8988T (cell line): ENCODE measurements at places on chromosomes 4 and X.

- DNase-seq, result no peak
These were observed 136.8 kb downstream of the CHRNA9 start for GRCh38 chr4:40471923-40472322.

DNA sequence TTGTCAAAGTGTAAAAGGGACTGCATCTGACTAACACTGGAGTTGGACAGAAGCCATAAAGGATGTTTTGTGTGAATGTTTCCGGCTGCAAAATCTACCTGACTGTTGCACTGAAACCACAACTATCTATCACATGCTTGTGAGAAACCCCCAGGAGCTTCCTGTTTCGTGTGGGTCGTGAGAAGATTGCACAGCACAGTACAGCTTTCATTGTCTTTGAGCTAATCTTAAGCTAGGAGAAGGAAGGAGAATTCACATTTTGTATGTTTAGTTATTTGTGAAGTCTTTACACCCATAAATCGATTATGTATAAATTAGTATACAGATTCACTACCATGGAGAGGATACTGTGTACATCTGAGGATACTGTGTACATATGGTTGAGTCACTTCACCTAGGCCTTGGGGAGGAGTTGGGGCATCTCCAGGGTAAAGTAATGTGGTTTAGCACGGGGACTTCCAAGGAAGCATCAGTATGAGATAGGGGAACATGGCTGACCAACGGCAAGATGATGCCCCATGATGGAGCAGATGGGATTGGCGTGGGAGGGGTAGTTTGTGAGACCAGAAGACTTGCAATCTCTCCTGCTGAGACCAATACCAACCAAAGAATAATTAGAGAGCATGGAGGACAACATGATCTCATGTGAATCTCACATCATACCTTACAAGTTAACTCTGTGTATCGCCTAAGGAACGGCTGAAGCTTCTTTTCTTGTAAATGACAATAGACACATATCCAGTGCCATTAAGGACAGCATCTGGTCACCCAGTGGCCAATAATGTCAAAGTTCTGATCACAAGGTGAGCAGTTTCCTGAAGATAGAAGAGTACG, 43.1 kb upstream of the FAM9C start:
- no peak for DNase-seq

DNA sequence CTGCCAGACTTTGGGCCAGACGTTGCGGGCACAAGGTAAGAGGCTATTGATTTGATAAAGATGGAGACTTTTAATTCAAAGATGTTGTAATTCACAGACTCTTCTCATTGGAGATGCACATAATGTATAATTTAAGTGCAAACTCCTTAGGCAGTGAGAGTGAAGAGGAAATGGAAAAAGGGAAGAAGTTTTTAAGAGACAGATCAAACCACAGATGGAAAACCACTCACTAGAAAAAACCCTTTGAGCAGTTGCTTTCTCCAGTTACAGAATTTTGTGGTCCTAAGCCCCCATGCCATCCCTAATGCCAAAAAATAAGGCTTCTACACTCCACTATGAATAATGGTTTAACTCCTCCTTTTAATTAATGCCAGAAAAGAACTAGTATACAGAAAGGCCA, 977.1 kb upstream of the PRKX start:
- no peak for DNase-seq

- no peak for DNase-seq
These were observed 196.2 kb downstream of the ARHGAP24 start for GRCh38 chr4:85671120-85671519.

DNA sequence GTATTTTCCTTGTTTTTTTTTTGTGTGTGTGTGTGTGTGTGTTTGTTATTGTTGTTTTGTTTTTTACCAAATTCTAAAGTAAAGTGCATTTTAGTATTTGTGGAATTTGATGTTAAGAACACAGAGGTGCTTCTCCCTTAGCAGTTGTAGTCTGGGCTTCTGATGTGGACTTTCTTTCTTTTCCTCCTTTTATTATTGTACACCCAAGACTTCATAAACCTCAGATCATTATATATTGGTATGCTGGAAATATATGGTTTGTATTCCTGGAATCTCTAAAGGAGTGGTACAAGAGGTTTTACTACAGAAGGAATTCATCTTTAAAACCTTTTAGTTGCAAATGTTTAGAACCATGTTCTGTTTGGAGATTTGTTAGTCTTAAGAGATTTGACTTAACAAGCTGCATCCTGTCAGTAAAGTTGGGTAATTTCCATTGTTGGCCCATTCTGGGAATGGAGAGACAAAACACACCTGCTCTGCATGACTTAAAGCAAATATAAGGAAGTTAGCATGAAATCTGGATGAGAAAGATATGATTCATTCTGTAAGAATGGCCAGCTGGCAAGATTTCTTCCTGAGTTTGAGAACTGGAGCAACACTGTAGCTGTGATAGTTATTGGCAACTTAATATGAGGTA, 64.0 kb downstream of the SMAD1 start:
- peak; percentile 10 for DNase-seq

- no peak for DNase-seq
These were observed 110.7 kb downstream of the GNL3L start for GRCh38 chrX:54640736-54641135.

DNA sequence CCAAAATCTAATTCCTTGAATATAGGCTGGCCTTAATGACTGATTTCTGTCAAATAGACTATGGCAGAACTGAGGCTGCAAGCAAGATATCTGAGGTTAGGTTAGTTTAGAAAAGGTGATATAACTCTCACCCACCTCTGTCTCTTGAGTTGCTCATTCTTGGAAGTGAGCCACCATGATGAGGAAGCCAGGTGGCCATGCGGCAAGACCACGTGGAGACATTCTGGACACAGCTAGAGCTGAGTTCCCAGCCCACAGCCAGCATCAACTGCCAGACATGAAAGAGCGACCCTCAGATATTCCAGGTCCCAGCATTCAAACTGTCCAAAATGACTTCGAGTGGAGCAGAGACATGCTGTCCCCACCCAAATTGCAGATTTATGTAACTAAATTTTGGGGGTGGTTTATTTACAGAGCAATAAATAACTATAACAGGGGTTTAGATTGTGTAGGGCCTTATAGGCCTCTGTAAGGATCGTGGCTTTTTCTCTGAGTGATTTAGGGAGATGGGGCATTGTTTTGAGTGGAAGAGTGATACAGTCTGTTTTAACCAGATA, 33.7 kb downstream of the USP53 start:
- DNase-seq, result no peak

GRCh38 chr4:13142726-13143125, 341.4 kb downstream of the RAB28 start:
- no peak for DNase-seq

DNA sequence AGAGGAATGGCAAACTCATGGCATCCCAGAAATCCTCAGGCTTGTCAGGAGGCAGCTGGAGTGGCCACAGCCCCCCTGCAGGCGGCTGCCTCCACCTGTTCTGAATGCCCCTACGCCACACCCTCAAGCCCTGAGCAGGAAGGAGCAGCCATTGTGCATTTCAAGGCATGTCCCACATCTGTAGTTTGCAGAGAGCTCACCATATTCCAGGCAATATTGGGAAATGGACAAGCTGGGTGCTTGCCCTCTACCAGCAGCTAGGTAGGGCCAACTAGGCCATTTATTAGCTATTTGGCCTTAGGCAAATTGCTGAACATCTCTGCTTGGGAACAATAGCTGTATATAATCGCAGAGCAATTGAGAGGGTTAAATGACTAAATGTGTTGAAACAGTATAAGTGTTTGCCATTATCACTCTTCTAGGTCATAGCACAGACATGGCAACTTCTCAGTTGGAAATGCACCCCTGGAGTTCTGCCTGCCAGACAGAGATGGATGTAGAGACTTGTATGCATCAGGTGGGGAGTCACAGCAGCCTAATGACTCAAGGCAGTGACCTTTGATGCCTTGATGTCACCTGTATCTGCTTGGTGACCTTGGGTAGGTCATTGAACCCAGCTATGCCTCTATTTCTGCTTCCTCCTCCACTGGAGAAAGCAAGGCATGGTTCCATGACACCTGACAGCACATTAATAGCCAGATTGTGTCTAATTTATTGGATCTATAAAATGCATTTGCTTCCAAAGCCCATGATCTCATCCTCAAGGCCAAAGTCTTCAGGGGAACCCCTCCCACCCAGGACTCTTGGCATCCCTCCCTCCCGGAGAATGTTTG, 52.8 kb downstream of the FHDC1 start:
- DNase-seq, result no peak

DNA sequence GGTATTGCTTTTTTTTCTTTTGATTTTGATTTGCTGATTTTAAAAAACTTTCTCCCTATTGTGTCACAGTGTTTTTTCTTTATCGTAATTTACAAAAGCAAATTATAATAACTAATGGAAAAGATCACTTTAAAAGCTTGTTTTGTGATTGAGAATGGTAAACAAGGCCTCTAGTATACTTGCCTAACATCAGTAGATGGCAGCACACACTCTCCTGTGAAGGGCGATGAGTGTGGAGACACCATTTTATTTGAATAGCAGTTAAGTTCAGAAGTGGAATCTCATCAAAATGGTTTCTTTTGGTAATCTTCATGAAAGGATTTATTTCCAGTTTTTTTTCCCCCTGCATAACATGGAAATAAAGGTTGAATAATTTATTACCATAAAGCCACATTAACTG, 72.3 kb downstream of the PAK3 start:
- DNase-seq, result no peak

- no peak for DNase-seq
These were observed 12.0 kb downstream of the PDLIM5 start for GRCh38 chr4:94463771-94464170.

- DNase-seq, result no peak
These were observed 23.4 kb upstream of the XK start for GRCh38 chrX:37662181-37662580.

DNA sequence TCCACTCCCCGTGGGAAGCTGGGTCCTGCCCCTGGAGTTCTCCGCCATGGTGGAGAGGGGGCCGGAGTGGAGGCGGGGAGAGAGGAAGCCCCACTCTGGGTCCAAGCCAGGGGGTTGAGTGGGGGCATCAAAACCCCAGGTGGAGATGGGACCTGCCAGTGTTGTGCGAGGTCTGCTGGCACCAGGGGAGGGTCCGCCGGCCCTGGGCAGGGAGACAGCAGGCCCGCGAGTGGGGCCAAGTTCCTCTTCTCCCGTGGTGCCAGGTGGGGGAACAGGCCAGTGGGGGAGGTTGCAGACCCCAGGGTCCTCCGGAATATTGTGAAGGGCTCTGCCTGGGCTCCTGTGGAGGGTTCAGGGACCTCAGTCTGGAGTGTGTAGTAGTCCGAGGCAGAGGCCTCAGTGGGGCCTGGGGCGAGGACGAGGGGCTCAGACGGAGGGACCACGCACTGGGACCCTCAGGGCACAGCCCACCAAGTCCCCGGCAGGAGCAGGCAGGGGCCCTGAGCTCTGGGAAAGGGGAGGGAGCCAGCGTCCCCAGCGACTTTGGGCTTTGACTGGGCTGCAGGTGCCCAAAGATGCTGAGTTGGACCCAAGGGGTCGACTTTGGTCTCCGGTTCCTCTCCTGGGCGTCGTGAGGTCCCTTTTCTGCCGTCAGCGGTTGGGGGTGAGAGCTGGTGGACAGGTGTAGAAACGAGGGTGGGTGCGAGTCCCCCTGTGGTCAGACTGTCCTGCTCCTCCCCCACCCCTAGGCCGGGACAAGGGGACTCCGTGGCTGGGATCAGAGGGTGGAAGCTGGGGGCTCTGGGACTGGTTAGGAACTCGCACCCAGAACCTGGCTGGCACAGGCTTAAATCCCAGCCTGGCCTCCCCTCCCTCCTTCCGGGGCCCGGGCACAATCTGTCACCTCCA, 43.8 kb upstream of the NKX1-1 start:
- no peak for DNase-seq

DNA sequence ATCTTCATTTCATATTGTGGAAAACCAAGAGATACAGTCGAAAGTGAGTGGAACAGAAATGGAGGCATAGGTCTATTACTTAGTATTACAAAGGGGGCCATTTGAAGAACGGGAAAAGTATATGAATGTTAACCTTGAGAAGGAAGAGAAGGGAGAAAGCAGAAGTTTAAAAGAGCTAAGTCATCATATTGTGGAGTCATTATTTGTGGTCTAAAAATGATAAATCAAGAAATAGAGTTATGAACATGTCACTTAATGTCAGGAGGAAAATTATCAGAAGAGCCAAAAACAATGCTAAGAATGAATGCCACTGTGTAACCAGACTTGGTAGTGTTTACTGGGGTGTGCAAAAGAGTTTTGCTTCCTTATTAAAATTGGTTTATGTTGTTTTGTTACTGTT, 589.5 kb upstream of the LCORL start:
- no peak for DNase-seq

DNA sequence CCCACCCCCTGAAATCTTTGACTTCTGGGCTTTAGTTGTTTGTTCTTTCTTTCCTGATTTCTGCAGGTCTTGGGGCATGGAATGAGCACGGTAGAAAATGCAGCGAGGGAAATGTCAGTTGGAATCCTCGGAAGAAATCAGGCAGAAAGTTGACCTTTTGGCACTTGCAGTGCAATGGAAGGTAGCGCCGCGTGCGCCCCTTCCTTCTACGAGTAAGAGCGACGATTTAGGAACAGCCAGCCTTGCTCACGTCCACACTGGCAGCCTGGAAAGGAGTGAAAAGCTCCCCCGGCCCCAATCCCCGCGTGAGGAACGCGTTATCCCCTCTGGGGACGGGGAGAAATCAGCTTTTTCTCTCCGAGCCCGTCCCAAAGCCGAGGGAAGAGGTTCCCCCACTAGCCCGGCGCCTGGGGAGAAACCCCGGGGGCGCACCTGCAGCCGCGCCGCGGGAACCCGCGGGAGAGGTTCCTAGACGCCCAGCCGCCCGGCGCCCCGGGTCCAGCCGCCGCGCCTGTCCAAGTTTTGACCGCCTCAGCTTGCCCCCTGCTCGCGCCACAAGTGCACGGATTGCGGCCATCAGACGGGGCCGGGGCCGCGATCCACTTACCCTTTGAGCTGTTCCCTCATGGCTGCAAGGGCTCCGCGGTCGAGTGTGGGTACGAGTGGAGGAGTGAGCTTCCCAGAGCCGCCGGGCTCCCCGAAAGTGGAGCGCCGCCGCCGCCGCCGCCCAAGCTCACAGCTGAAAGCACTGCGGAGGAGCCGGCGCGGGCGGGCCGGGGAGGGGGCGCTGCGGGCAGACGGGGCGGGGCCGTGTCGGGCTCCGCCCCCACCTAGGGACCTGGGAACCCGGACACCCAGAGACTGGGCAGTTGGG, 194.6 kb upstream of the FTHL17 start:
- DNase-seq, result peak; percentile 46

DNA sequence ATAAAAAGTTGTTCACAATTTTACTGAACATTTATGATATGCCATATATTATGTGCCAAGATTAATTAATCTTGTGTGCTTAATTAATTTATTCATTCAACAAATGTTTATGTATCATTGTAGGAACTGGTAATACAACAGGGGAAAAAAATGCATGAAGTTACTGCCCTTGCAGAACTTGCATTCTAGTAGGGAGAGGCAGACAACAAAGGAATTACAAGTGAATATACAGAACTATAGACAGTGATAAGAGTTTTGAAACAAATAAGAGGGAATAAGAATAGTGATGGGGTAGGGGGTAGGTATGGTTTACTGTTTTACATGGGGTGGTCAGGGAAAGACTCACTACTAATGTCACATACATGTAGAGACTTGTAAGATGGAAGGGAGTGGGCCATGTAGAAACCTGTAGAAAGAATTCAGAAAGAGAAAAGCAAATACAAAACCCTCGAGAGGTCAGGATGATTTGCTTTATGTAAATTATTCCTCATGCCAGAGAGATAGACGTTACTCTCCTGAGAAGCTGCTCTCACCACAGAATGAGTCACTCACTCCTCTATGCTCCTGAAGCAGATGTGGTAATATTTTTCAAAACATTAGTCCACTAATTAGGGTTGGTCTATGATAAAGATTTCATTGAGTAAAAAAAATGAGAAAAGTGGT, 855.0 kb upstream of the GRID2 start:
- DNase-seq, result no peak
